ENCODE measurements at places on chromosomes 2 and 18.

- no peak for DNase-seq
These were observed 14.2 kb downstream of the MTX2 start for GRCh38 chr2:176283291-176284068.

DNA sequence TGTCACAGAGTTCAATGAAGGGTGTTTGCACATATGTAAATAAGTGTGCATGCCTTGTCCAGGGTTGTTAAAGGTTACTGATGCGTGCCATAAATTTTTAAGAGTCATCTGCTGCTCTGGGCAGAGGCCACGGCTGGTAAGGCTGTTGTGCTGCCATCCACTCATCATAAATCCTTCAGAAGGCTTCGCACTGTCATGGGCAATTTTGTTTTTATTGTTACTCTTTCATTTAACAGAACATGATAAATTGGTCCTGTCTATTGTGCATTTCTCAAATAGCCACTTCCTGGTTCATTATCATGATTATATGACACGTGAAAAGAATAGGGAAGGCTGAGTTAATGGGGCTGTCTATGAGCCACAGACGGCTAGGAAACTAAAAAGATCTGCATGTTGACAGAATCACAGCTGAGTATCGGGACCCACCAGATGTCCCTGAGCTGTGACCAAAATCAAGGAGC lies 634.3 kb upstream of the SOX11 start:
- no peak for DNase-seq

- no peak for DNase-seq
These were observed 185.3 kb downstream of the PRKCE start for GRCh38 chr2:45836740-45837139.

- no peak for DNase-seq
These were observed 199.9 kb upstream of the TMEFF2 start for GRCh38 chr2:192394605-192395004.

DNA sequence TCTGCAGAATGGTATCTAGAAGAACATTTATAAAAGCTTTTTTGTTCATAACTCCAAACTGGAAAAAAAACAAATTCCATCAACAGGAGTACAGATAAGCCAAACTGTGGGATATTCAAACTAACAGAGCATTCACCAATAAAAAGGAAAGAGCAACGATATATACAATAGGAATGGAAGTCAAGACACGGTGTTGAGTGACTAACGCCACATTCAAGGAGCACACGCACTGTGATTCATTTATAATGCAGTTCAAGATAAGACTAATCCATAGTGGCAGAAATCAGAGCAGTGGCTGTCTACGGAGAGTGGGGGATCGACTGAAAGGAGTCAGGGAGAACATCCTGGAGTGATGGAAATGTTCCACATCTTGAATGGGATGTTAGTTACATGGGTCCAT lies 70.7 kb downstream of the CABYR start:
- peak; percentile 40 for DNase-seq

DNA sequence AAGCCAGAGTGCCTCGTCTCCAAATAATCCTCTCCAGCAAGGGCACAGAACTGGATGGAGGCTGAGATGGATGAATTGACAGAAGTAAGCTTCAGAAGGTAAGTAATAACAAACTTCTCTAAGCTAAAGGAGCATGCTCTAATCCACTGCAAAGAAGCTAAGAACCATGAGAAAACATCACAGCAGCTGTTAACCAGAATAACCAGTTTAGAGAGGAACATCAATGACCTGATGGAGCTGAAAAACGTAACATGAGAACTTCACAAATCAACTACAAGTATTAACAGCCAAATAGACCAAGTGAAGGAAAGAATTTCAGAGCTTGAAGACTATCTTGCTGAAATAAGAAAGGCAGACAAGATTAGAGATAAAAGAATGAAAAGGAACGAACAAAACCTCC lies 32.3 kb downstream of the WDPCP start:
- no peak for DNase-seq

DNA sequence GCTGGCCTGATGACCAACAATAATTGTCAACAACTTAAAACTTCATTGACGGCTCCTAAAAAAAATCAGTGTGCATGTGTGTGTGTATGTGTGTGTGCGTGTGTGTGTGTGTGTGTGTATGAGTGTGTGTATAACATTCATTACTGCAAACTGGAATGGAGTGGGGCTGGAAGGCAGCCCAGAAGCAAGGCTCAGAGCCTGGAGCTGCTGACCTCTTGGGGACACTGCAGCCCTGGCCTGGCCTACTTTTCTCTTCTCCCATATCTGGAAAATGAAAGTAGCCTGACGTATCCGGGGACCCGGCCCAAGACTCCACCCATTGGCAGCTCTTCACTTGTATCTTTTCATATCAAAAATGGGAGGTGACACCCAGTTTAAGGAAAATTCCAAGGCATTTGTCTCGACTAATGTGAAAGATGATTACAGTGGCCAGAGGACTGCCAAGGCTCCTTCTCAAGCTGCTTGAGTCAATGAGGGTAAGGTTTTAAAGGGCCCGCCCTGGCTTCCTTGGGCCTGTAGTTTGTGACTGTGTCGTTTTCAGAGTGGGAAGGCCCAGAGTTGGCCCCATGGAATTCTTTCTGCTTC lies 72.4 kb upstream of the IL1R1 start:
- DNase-seq, result peak; percentile 85

DNA sequence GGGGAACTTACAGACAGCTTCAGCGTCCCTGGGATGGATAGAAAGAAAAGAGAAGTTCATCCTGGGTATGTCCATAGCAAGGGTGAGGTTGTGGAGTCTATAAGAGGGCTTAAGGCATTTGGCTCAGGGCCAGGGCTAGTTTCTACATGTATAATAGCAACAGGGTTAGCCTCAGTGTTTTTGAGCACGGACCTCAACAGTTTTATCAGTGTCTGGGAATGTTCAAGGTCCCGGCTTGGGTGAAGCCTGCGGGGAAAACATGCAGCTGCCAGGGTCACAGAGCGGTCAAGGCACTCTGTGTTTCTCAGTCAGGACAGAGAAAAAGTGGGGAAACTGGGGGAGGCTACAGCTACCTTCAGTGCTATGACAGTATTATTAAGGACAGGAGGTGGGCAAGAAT lies 427.7 kb upstream of the HS6ST1 start:
- DNase-seq, result peak; percentile 99
